ENCODE measurements at places on chromosomes 4 and X.

DNA sequence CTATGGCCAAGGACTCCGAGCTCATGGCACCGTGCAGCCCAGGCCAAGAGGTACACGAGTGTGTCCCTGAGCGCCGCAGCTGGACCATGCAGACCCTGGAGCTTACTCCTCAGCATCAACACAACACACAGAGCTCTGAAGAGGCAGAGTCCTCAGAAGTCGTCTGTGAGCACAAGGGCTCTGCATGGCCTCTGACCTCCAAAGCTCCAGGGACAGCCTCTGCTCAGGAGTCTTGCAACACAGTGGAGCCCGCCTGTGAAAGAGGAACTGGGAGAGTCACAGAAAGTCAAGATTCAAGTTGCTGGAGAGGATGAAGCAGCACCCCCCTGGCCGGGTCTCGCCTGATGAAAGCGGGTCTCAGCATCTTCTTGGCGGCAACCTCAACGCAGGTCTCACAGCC is 2.9 kb downstream of the LRPAP1 start:
- DNase-seq = no peak

GRCh38 chr4:1241466-1241935 is 7.4 kb downstream of the CTBP1 start:
- no peak for DNase-seq

DNA sequence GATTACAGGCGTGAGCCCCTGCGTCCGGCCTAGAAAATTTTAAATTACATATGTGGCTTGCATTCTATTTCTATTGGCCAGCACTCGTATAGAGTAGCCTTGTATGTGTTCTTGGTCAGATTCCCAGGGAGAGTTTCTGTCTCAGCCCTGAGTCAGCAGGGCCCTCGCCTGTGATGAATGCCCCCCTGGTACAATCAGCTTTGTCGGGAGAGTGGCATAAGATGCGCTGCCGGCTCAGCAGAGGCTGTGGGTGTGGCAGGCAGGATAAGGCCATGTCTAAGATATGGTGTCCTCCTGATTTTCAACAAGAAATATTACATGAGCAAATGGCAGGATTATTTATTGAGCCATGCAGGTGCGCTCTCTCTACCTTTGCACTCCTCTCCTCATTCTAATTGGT is 1.6 kb upstream of the REELD1 start:
- DNase-seq = no peak

DNA sequence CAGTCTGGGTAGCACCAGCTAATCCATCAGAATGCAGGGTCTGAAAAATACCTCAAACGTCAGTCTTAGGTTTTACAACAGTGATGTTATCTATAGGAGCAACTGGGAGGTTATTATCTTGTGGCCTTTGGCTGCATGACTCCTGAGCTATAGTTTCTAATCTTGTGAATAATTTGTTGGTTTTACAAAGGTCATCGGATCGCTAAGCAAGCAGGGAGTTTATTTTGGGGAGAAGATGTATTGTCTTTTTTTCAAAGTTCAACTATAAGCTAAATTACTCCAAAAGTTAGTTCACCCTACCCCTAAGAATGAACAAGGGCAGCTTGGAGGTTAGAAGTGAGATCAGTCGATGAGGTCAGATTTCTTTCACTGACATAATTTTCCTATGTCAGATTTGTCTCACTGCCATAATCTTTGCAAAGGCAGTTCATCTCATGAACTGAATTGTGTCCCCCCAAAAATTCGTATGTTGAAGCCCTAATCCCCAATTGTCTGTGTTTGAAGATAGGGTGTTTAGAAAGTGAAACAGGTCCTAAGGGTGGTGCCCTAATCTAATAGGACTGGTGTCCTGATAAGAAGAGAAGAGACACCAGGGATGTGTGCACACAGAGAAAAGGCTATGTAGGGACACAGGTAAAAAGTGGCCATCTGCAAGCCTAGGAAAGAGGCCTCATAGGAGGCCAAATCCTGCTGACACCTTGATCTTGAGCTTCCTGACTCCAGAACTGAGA is 175.8 kb upstream of the GALNT7 start:
- no peak for DNase-seq

GRCh38 chrX:7926914-7927258 is 327 bp downstream of the PNPLA4 start:
- DNase-seq = no peak

GRCh38 chr4:78756137-78756536 is 20.0 kb upstream of the BMP2K start:
- DNase-seq = no peak

GRCh38 chrX:13581554-13581953 is 12.2 kb downstream of the EGFL6 start:
- no peak for DNase-seq

All from stimulated activated CD4-positive, alpha-beta T cell treated with anti-CD3 and anti-CD28 coated beads, Interleukin-1b, Interleukin-23, amount 100 ng/mL, for 1 hour (primary cell).